ENCODE measurements at places on chromosomes 7 and 10.

GRCh38 chr7:12728192-12728538, 40.7 kb downstream of the ARL4A start:
- no peak for DNase-seq

DNA sequence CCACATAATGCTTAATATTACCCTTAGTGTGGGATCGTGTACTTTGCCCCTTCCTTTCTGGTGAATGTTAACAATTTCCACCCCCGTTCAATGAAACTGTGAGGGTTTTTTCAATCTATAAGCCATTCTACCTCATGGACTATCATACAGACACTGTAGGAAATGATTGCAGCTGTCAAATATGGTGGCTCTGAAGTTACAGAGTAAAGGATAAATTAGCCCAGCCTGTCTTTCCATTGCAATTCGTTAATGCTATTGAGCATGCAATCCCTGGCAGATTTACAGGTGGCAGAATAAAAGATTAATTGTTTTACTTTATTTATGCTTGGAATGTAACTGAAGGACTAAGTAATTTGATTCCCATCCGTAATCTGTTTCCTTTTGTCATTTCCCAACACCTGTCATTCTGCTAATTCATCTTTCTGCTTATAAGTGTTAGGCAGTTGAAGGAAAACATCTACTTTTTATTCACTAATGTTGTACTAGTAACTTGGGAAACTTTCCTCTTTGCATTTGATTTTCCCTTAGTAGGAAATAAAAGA, 1211.6 kb upstream of the LRRN3 start:
- no peak for DNase-seq

GRCh38 chr7:69839782-69840181, 241.5 kb downstream of the AUTS2 start:
- no peak for DNase-seq

GRCh38 chr7:51025668-51026067, 243.0 kb upstream of the GRB10 start:
- no peak for DNase-seq

- no peak for DNase-seq
Measured at GRCh38 chr7:5322621-5323410, 40.1 kb downstream of the SLC29A4 start.

GRCh38 chr10:43012578-43012977, 64.3 kb upstream of the RET start:
- no peak for DNase-seq
